ENCODE measurements at places on chromosomes 13 and 19.

DNA sequence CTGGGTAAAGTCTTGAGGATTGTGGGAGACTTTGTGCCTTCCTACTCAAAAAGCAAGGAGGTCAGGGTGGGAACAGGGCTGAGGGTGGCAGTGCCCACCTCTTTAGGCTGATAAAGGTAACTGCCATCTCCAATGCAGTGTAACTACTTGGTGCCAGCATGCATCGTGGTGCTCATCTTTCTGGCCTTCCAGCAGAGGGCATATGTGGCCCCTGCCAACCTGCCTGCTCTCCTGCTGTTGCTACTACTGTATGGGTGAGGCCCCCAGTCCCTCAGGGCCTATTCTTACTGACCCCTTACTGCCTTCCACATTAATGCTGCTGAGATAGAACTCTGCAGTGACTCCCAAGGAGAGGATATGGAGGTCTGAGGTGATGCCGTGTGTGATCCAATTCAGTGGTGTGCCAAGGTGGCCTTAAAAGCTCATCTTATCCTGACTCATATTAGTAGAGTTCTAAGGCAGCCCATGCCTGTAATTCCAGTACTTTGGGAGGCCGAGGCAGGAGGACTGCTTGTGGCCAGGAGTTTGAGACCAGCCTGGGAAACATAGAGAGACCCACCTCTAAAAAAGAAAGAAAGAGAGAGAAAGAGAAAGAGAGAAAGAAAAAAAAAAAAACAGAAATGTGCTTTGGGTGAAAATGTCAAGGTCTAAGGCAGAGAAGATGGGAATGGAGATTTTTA, 9.7 kb upstream of the ARHGAP45 start:
- no peak for DNase-seq

GRCh38 chr13:108494991-108495645, 134.3 kb upstream of the MYO16 start:
- DNase-seq = no peak

- DNase-seq = no peak
These were observed 42.2 kb downstream of the BRD4 start for GRCh38 chr19:15290166-15290565.

DNA sequence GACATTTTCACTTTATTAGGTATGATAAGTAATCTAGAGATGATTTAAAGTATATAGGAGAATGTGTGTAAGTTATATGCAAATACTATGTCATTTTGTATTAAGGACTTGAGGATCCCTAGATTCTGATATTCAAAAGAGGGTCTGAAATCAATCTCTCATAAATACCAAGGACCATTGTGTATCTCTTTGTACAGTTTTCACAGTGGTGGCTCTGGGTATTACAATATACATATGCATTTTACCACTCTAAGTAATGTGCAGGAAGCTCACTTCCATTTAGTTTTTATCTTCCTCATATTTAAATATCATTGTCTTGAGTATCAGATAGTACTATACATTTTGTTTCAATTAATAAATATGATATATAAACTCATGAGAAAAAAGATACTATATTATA, 862.6 kb upstream of the PCDH20 start:
- no peak for DNase-seq

- DNase-seq = no peak
These were observed 1.7 kb downstream of the UTP14C start for GRCh38 chr13:52026246-52026626.

DNA sequence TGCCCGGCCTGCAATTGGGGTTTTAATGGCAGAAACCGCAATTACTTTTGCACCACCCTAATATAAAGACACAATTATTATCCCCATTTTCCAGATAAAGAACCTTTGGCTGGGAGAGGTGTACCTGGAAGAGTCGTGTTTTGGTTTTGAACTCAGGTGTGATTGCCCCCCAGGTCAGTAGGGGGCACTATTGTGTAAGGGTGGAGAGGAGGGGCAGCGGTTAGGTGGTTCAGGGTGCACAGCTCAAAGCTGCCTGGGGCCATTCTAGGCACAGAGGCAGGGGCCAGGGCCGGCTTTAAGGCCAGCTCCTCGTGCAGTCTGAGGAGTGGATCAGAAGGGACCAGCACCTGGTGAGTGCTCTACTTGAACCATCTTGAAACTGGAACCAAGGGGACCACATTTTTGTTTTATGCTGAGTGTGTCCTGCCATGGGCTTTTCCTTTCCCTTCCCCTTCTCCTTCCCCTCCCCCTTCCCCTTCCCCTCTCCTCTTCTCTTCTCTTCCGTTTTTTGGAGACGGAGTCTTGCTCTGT, 5.8 kb upstream of the FCGRT start:
- DNase-seq = no peak

DNA sequence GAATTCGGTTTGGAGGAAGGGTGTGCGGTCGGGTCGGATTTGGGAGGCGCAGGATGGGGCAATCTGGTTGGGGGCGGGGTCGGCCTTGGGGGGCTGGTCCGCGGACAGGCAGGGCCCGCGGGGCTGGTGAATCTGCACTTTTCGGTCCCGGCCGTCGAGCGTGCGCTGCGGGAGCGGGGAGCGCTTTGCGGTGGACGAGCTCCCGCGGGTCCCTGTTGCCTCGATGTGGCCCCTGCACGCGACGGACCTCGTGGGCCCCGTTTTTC, 11.9 kb downstream of the PEAK3 start:
- no peak for DNase-seq

- no peak for DNase-seq
These were observed 843 bp downstream of the MEX3D start for GRCh38 chr19:1567116-1567847.

DNA sequence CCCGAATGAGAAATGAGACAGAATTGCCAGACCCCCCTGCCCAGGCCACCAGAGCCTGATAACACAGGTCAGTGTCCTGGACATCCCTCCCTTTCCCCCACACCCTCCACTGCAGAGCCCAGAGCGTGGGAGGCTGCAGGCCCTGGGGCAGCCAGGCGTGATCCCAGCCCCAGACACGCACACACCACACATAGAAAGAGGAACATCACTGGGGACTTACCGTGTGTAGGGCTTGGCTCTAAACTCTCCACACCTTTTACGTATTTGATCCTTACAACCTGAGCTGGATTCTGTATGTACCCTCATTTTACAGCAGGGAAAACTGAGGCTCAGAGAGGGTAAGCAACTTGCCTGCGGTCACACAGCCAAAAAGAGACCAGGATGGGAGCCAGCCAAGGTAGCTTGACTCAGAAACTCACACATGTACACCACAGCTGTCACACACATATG, 334 bp upstream of the ANGPTL6 start:
- DNase-seq = peak; percentile 25

- DNase-seq = no peak
These were observed 36.0 kb downstream of the URI1 start for GRCh38 chr19:29978080-29978479.

GRCh38 chr13:106182404-106182803, 353.1 kb downstream of the EFNB2 start:
- DNase-seq = no peak

DNA sequence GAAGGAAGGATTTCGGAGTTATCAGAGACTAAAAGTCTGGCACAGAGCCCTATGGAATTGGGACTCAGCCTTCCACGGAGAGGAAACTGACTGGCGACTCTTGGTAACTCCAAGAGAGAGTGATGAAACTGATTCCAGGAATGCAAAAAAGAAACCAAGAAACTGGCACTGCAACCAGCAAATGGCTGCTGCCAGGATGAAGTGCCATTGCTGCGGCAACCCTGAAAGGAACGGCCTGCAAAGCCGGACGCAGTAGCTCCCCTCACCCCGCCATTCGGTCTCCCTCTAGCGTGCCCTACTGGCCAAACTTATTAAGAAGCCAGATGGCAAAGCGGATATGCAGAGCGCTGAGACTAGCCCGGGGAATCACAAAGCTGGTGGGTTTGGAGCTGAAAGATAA, 236.0 kb downstream of the PCDH9 start:
- peak; percentile 33 for DNase-seq

DNA sequence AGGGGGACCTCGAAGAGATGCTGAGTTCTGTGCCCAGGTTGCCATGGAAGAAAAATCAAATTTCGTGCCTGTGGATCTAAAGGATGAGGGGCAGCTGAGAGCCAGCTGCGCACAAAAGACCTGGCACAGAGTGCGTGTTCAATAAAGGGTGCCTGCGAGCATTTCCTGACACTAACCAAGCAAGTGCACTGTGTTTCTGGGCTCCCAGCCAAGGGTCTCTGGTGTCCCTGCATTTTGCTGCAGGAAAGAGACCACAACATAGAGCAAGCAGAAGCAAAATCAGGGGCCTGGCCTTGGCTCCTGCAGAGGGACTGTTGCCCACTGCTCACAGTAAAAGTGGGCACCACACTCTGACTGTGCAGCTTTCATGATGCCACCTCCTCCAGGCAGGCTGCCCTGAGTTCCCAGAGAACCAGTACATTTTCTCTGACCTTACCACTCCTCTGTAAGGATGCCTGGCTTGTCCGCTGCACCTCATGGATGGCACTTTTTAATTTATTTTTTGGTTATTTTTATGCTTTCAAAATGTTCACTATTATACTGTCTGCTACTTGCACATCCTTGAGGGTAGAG, 70.8 kb upstream of the GPR12 start:
- DNase-seq = no peak

DNA sequence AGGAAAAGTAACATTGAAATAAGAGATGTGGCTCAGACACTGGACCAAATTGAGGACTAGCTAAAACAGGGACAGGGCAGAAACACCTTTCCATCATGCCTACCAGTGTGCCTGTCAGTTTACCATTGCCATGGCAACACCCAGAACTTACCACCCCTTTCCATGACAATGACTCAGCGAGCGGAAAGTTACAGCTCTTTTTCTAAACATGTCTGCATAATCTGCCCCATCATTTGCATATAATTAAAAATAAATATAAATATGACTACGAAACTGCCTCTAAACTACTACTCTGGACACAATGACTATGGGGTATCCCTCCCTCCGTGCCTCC, 96.0 kb downstream of the UBL3 start:
- no peak for DNase-seq

GRCh38 chr13:89568746-89569145, 1778.7 kb upstream of the MIR17HG start:
- no peak for DNase-seq

- DNase-seq = no peak
These were observed 15.5 kb upstream of the TNFSF14 start for GRCh38 chr19:6685482-6685881.
